ENCODE measurements at places on chromosomes 5 and 9. TPM values are rescaled to one million over a fixed set of nuclear protein-coding genes. Genes with fewer than 3 reads are reported as not detected.

Gene ADAMTSL2
- total RNA-seq: 1.2 TPM

Gene STK10
- total RNA-seq: 42.9 TPM

Gene SLC6A19
- total RNA-seq: not detected

Gene GMCL2
- total RNA-seq: not detected

Gene TPRN
- total RNA-seq: 7.3 TPM

Gene PPP2R2B
- total RNA-seq: 1.8 TPM

Gene SEMA5A
- not detected for total RNA-seq

Gene QRFP
- not detected for total RNA-seq

Gene KIF4B
- total RNA-seq: 0.11 TPM

Gene FPGS
- 73.8 TPM for total RNA-seq

Gene NPR2
- total RNA-seq: 6.8 TPM

Gene SHOC1
- 0.04 TPM for total RNA-seq

GRCh38 chr5:73160239-73160671 lies 12.7 kb upstream of the TMEM174 start:
- peak; percentile 68 for DNase-seq

DNA sequence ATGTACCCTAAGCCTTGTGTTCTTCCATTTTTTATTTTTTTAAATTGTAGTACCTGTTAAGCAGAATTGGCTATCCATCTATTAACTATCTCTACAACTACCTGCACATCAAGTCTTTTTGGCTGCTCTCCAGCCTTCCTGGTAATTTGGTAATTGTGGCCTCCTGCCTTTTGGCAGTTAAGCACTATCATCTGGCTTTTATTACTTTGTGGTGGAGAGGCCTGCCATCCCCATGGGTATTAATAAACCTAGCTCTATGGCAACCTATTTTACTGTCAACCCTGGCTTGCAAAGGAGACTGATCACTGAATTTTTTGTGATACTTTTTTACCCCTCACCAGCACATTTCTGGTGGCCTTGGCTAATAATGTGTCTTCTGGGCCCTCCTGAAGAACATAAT lies 20.5 kb downstream of the SELENOP start:
- DNase-seq: no peak

- DNase-seq: no peak
Measured at GRCh38 chr9:86096386-86096785, 3.0 kb downstream of the GOLM1 start.

DNA sequence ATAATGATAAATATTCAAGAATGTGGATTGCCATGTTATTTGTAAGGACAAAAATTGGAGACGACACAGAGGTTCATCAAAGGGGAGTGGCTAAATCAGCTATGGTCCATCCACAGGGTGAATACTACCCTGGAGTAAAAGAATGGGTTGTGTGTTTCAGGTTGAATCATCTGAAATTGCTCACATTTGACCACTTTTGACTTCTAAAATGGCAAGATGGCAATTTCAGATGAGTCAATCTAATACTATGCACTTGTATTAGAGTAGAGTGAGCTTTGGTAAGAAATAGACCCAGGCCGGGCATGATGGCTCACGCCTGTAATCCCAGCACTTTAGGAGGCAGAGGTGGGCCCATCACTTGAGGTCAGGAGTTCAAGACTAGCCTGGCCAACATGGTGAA lies 131.8 kb downstream of the GAPVD1 start:
- DNase-seq: no peak

GRCh38 chr5:12910641-12911040 lies 1006.4 kb upstream of the CTNND2 start:
- DNase-seq: no peak

- no peak for DNase-seq
Measured at GRCh38 chr5:78289911-78290310, 4.6 kb downstream of the AP3B1 start.

DNA sequence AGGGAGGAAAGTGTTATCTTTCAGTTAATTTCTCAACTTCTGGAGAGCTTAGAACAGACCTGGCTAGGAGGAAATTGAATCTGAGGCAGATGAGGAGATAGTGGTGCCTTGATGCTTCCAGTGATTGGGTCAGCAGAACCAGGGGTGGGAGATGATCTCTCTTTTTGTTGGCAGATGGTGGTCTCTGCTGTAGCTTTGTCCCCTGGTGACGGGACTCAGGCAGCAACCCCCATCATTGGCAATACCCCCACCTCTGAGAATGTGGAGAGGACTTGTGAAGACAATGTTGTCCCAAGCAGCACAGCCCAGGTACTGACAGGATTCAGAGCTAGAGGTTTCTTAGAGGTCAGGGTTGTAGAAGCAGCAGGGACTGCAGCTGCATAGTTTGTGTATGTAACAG lies 3.7 kb upstream of the PDCD6 start:
- no peak for DNase-seq

DNA sequence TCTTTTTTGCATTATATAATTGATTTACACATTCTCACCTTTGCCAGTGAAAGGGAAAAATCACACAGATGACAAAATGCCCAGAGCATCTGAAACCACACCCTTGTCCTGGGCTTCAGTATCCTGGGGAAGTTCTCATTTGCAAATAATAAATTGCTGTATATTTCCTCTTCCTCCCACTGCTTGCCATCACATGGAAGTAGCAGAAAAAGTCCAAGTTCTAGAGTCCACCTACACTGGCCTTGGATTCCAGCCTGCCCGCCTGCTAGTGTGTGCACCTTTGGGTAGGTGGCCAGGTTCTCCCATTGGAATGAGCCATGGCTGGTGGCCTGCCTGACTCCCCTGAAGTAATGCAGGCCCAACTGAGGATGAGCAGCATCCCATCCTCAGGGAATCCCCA lies 149.4 kb downstream of the GADD45G start:
- DNase-seq: no peak

DNA sequence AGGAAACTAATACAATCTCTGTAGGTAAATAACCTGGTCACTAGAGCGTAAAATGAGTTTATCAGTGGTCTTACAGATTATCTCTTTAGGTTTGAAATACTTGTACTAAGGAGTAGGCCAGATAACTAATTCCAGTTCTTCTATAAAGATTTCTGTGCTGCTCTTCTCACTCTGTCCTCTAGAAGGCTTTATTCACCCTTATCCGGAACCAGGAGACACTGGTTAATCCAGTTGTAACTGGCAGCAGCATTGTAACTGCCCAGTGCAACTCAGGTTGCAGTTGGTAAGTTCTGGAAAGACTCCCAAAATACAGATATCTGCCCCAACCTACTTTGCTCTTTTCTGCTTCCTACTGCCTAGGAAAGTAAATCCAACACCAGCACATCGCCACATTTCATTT lies 19.8 kb downstream of the C5orf22 start:
- DNase-seq: no peak

DNA sequence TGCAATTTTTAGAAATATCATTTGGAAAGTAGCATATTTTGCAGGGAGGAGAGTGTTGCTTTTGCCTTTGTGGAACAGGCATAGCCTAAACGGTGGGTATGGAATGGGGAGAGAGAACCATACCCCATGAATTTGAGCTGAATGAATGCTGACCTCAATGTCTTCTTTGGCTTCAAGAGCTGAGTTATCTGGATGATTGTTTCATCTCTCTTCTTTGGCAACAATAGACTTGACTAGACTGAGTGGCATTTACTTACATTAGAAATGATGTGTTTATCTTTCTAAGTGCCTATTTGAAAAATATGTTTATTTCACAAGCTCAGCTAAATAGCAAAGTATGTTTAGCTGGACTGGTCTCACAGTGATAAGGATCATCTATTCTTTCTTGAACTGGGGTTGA lies 42.8 kb downstream of the SPEF2 start:
- no peak for DNase-seq

DNA sequence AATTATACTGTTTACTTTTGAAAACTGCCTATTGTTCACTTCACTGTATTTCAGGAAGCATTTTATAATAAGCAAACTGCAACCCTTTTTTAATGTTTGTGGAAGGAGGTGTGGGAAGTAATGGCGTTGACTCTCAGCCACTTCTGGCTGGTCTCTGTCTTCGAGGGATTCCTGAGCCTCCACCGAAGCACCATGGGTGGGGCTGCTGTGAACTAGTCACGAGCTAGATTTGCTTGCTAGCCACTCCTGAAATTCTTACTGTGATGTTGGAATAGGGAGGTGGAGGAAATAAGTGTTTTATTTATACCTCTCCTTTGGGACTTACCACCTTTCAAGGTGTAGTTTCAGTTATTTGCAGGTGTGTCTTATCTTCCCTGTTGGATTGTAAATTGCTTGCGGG lies 26.8 kb downstream of the PIP5K1B start:
- no peak for DNase-seq

DNA sequence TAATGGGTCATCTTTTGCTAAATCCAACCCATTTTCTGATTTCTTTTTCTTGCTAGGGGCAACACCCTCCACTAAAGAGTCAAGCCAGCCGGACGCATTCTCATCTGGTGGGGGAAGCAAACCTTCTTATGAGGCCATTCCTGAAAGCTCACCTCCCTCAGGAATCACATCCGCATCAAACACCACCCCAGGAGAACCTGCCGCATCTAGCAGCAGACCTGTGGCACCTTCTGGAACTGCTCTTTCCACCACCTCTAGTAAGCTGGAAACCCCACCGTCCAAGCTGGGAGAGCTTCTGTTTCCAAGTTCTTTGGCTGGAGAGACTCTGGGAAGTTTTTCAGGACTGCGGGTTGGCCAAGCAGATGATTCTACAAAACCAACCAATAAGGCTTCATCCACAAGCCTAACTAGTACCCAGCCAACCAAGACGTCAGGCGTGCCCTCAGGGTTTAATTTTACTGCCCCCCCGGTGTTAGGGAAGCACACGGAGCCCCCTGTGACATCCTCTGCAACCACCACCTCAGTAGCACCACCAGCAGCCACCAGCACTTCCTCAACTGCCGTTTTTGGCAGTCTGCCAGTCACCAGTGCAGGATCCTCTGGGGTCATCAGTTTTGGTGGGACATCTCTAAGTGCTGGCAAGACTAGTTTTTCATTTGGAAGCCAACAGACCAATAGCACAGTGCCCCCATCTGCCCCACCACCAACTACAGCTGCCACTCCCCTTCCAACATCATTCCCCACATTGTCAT lies 72.0 kb downstream of the NUP214 start:
- DNase-seq: no peak

GRCh38 chr5:35830587-35830986 lies 26.1 kb upstream of the IL7R start:
- no peak for DNase-seq

DNA sequence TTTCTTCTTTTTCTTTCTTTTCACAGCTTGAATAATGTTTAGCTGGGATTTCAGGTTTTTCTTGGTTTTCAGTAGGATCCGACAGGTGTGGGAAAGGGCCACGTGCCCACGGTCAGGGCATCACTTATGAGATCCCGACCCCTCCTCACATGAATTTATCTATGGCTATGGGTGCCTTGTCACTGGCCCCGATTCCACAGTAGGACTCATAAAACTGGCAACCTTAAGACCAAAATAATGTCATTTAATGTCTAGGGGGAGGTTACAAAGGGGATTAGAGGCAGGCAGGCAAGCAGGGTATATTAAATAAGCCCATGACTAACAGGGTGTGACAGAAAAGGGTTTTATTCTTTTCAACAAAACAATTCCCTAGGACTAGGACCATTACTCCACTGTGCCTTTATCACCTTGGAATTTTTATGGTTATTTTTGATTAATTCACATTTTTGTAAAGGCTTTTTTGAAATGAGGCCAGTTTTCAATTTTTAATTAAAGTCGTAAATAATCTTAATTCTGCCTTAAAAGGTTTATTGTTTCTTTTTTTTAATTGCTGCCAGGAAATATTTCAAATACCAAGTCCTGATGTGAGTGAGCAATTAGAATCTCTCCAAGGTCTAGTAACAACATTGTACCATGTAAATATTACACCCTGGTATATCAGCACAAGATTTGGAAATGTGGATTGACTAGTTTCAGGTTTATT lies 370.4 kb downstream of the GLIS3 start:
- DNase-seq: no peak

- no peak for DNase-seq
Measured at GRCh38 chr5:139660105-139660922, 12.2 kb downstream of the CXXC5 start.

DNA sequence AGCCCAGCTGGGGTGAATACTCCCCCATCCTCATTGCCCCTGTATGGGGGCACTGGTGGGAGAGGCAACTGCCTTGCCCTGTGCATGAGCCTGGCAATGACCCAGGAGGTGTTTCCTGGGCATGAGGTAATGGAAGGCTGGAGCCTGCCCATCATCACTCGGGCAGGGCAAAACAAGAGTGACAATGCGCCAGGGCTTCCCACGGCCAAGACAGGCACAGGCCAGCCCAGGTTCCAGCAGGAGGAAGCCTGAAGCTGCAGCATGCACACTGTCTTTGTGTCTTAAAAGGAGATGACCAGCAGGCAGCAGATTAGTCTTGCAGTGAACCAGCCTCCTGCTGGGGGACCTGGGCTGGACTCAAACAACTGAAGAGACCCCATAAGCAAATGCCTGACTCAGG lies 92.2 kb upstream of the SMIM23 start:
- no peak for DNase-seq

- DNase-seq: no peak
Measured at GRCh38 chr5:167050568-167051401, 1240.7 kb upstream of the WWC1 start.

GRCh38 chr5:145825751-145826180 lies 9.4 kb downstream of the PRELID2 start:
- DNase-seq: no peak

- DNase-seq: no peak
Measured at GRCh38 chr9:73151653-73152542, at the start of gene ANXA1. Gene ANXA1, plus strand, starts transcription at chr9:73151865. Its CDS starts 6,671 bp downstream, at chr9:73158536.

DNA sequence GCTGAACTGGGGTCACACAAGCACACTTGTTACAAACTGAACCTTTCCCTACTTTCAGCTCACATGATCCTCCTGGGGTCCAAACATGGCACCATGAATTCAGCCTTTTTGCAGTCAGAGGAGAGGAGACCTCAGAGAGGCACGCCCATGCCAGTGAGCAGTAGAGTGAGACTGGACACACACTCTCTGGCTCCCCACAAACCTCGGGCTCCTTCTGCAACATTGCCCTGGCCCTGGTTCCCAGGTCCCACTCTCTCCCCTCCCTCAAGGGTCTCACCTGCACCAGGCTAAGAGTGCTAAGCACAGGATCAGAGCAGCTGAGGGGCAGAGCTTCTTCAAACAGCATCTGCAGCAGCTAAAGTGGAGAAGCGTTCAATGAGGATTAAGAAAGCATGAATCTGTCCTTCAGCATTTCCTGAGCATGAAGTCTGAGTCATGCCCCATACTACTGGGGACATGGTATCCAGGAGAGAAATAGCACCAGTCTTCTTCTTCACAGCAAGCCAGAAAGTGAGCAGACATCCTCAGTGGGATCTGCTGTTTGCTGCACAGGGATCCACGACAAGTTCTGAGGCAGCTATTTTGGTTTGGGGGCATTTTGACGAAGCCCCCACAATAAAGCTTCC lies 27.2 kb downstream of the SLC35A4 start:
- no peak for DNase-seq

GRCh38 chr9:109181284-109181683 lies 14.2 kb upstream of the FRRS1L start:
- DNase-seq: no peak

- DNase-seq: no peak
Measured at GRCh38 chr5:144386315-144386714, 215.6 kb downstream of the KCTD16 start.

- no peak for DNase-seq
Measured at GRCh38 chr5:82664732-82665131, 386.6 kb upstream of the RPS23 start.

Measured in activated naive CD4-positive, alpha-beta T cell treated with anti-CD3 and anti-CD28 coated beads, Interleukin-2, amount 50 U/mL, for 72 hours (primary cell).